ENCODE measurements at places on chromosomes 2 and 18.
A peak's percentile ranks its signal among the peaks of the same experiment; 100 is the strongest.

- DNase-seq, result no peak
Observed at GRCh38 chr2:6771634-6772611, 93.8 kb downstream of the CMPK2 start.

DNA sequence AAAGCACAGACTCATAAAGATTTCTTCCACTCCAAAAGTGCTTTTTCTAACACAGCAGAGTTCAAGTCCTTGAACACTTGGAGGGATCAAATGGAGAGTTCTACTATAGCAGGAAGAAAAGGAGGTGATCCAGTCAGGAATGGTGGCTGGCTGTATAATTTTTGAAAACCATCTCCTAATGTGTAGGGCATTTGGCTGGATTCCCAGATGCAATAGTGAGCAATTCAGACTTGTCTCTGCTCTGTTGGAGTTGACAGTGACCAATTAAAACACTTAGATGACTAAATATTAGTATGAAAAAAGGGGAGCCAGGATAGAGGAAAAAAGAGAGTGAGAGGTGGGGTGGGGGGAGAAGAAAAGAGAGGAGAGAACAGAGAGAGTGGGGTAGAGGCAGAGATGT lies 5.3 kb upstream of the G6PC2 start:
- DNase-seq, result no peak

GRCh38 chr2:1055014-1055595 lies 104.5 kb downstream of the SNTG2 start:
- DNase-seq, result no peak

- no peak for DNase-seq
Observed at GRCh38 chr2:188813857-188814256, 160.3 kb upstream of the COL3A1 start.

DNA sequence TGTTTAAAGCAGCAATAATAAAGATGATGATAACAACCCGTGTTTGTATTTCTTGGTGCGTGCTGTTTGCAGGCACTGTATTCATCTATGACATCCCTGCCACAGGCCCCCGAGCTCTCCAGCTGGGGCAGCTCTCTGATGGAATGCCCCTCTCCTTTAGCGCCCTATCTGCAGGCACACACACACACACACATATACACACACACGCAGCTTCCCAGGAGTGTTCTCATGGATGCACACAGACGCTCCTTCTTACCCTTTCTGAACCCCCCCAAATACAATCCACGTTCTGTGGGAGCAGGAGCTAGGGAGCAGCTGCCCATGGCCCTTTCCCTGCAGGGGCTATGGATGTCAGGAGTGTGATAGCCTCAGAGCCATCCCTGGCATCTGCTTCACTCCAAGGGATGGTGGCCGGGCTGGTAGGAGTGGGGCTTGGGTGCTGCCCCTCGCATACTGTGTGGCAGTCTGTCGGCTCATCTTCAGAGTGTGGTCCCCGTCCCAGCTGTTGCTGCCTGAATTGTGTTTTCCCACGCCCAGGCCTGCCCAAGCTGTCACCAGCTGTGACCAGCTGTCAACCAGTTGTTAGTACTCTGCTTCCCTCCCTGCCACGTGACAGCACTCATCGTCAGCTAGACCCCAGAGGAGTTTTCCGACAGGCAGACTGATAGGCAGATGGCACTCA lies 50.8 kb upstream of the MYCN start:
- DNase-seq, result no peak

DNA sequence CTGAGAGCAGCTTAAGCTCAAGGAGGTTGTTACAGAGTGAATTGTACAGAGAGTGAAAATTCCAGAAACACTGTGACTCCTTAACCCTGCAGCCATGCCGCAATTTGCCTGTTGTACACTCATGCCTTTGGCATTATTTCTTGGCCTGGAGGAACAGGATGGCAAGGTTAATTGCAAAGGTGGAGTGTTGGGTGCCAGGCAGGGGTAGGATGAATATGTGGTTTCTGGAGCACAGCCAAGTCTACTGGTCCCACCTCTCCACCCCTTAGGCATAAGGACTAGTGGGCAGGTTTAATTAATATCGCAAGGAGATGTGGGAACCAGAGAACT lies 250.2 kb downstream of the LRRTM1 start:
- no peak for DNase-seq

- no peak for DNase-seq
Observed at GRCh38 chr2:154692927-154693326, 5.6 kb upstream of the KCNJ3 start.

DNA sequence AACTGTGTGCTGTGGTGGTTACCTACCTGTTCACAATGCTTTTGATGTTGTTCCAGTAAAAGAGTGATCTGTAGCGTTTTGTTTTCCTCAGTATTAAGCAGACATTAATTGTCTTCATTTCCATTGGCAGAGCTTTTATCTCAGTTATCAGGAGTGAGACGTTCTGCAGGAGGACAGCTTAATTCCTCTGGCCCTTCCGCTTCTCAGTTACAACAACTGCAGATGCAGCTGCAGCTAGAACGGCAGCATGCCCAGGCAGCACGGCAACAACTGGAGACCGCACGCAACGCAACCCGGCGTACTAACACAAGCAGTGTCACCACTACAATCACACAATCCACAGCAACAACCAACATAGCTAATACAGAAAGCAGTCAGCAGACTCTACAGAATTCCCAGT lies 78.3 kb downstream of the KCMF1 start:
- DNase-seq, result no peak

DNA sequence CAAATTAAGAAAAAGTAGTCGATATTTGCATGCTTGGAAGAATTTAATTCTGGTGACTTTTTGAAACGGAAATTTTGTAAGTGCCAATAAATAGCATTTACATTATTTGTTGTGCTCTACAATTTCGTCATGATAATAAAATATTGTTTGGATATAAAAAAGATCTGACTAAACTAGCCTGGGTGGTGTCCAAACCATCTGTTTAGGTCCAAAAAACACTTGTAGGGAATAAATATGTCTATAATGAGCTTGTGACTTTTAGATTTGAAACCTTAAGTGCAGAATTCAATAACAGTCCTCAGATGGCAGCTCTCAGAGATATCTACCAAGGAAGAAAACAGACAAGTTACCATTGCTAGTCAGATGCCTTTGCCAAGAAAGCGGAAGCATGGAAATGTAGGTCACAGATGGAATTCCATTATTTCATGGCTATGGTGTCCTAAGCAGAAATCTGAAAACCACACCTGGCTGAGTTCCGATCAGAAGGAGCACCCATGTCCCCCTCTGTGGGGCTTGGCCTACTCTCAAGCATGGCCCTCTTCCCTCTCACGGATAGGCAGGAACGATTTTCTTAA lies 731.1 kb downstream of the RNF144A start:
- DNase-seq, result no peak

DNA sequence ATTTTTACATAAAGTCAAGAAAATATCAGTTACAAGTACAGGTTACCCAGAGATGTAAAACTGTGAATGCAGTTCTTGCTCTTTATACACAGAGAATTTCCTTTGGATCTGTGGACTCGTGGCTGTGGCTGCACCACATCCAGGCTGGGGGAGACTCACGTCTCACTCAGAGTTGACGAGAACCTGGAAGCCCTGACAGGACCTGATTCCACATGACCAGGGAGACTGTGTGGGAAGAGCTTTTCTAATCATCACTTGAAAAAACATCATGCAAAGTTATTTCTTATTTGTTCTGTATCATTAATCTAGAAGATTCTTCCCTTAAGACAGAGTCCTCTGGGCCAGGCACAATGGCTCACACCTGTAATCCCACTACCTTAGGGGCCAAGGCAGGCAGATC lies 1159.0 kb downstream of the RPIA start:
- DNase-seq, result no peak

DNA sequence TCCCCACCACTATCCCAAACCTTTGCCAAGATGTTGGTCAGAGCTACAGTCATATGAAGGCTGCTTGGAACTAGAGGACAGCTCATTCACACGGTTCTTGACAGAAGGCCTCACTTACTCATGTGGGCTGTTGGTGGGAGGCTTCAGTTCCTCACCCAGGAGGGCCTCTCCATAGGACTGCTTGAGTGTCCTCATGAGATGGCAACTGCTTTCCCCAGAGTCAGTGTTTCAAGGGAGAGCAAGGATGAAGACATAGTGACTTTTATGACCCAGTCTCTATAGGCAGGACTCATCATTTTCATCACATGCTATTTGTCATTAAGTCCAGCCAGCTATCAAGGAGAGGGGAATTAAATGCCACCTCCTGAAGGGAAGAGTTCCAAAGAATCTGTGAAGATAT lies 33.4 kb upstream of the OLA1 start:
- DNase-seq, result no peak

- peak; percentile 65 for DNase-seq
Observed at GRCh38 chr2:55159037-55159651, 72.9 kb downstream of the CLHC1 start.

GRCh38 chr2:120938045-120938771 lies 202.5 kb downstream of the GLI2 start:
- DNase-seq, result no peak

DNA sequence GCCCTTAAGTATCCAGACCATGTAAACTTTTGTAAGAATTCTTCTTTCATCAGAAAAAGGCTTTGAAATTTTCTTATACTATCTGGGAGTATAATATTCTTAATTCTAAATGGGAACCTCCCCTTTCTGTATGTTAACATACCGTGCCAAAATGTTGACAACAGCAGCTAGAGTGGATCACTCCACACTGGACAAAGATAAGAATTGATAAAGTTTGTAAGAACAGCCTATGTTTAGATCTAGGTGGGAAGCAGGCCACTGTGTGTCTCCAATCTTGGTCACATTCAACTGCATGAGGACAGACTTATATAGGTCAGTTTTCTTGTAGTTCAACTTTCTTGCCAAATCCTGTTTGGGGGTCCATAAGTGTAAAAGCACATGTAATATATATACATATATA lies 235.7 kb downstream of the RPIA start:
- no peak for DNase-seq

DNA sequence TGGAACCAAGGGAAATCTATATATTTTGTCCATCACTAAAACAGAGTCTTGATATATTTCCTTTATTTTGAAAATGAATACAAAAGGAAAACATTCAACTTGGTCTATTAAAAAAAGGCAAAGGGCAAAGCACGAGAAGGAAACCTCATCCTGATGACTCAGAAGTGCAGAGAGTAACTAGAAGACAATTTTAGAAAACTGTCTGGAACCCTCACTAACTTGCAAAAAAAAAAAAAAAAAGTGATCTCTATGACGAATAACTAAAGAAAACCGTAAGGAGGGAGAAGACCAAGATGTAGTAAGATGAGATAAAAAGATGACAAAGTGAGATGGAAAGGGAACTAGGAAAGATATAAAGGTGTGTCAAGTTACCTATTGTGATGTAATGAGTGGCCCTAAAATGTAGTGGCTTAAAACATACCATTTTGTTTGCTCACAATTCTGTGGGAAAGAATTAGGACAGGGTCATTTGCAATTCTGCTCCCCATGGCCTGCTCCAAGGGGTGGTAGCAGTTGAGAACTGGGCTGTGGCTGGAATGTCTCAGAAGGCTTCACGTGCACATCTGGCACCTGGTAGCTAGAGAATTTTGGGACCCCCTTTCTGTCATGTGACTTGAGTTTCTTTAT lies 303.0 kb downstream of the DYSF start:
- no peak for DNase-seq

Data from body of pancreas (tissue), 4 donors.